ENCODE measurements at places on chromosomes 3 and 15.

- DNase-seq, result no peak
These were observed 107.8 kb upstream of the TGFBR2 start for GRCh38 chr3:30498587-30498967.

GRCh38 chr3:12822725-12823373, 18.5 kb downstream of the RPL32 start:
- no peak for DNase-seq

GRCh38 chr3:157512534-157512933, 9.3 kb upstream of the VEPH1 start:
- DNase-seq, result no peak

GRCh38 chr15:66767240-66767659, 65.2 kb downstream of the SMAD6 start:
- DNase-seq, result no peak

GRCh38 chr3:73327052-73327451, 265.6 kb downstream of the EBLN2 start:
- no peak for DNase-seq

GRCh38 chr3:52193065-52193464, 4.9 kb upstream of the ALAS1 start:
- no peak for DNase-seq

DNA sequence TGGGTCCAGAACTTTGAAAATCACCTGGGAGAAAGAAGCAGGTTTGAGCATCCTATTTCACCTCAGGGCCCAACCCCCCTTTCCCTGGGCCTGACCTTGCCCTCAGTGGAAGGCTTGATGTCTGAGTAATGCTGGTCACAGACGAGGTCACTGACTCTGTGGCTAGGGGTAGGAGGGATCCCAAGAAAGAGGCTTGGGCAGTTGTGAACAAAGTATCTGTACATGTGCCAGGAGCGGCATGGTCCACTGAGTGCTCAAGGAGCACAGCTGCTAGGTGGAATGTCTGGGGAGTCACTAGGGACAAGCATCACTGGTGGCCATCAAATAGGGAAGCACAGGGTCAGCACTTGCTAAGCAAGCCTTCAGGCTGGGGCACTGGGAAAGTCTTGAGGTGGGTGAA, 7.3 kb downstream of the CCDC71 start:
- no peak for DNase-seq

DNA sequence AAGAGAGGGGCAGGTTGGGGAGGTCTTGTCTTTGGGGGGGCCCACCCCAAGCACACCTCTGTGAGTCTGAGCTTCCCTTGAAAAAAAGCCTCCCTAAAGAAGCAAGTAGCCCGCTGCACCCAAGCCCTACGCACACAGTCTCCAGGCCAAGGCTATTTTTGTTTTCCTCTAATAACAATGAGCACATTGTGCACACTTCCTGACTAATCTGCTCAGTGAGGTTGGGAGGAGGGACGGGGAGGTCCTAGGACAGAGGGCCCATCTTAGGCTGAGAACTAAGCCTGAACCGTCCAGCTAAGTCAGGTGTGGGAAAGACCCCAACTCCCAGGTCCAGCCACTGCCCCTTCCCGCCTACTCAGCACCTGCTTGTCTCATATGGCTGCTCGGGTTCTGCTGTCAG, 87.2 kb downstream of the HMG20A start:
- DNase-seq, result no peak

GRCh38 chr3:100108464-100109079, 5.7 kb downstream of the FILIP1L start:
- no peak for DNase-seq

- DNase-seq, result no peak
These were observed 263 bp downstream of the ST8SIA2 start for GRCh38 chr15:92393980-92394308.

DNA sequence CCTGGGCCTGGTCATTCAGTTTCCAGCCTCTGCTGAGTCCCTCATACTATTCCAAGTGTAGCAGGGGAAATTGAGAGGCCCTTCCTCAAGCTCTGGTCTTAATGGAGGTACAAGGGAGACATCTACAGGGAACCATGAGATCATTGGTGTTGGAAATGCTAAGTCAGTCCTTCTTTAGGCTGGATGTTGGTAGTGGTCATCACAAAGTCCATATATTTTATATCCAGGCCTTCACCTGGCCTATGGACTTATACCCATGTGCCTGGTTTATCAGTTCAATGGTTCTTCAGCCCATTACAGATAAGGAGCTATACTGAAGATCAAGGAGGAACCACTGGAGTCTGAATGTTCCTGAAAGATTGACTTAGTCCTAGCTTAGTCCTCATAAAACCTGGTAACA, 135.0 kb downstream of the STAG1 start:
- DNase-seq, result no peak

DNA sequence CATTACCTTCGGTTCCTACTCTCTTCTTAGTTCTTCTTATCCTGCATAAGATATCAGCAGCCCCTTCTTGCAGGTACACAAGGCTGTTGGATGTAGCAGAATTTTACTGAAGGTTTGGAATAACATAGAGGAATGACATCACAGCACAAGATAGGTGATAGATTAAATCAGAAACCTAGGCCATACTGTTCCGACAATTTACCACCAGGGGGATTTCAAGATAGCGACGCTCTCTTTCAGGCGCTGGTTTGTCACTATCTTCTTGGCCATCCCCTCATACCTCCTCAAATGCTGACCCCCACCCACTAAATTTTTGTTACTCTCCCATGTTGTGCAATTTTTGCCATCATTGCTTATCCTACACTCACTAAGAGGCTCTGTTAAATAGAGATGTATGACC, 3.5 kb downstream of the SIDT1 start:
- DNase-seq, result no peak

DNA sequence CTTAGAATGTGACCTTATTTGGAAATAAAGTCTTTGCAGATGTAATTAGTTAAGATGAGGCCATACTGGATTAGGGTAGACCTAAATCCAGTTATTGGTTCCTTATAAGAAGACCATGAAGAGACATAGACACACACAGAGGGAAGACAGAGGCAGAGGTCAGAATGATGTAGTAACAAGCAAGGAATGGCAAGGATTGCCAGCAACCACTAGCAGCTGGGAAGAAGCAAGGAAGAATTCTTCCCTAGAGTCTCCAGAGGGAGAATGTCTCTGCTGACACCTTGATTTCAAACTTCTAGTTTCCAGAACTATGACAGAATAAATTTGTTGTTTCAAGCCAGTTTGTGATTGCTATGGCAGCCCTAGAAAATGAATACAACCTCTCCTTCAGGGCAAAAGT, 116.7 kb downstream of the WDR76 start:
- DNase-seq, result no peak

GRCh38 chr3:36777424-36778218, 13.3 kb upstream of the DCLK3 start:
- DNase-seq, result no peak

- no peak for DNase-seq
These were observed 75.5 kb downstream of the DPH6 start for GRCh38 chr15:35470441-35470840.

GRCh38 chr3:187848401-187848800, 103.1 kb upstream of the BCL6 start:
- no peak for DNase-seq

- DNase-seq, result no peak
These were observed 984 bp downstream of the CCR5 start for GRCh38 chr3:46371519-46372340.

- no peak for DNase-seq
These were observed 68.4 kb downstream of the HES1 start for GRCh38 chr3:194204042-194204987.

DNA sequence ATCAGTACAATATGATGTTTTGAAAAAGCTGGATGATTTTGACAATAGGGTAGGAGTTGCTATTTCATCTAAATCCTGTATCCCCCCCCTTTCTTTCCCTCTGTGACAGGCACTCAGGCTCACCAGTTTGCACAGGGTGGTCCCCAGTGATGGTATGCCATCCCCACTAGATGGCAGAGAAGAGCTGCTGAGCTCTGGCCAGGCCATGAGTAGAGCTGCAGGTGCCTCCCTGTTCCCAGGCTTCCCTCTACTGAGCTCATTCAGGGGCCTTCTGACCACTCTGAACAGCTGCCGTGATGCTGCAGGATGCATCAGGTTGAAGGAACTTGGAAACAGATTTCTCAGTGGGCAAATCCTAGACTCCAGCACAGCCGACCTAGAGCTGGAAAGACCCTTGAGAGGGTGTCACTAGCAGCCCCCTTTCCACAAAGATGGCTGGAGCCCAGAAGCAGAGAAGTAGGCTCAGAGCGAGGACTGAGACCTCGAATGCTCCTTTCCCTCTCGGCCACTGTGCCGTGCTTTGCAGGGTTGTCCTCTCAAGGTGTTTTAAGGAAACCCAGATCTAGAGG, 45.1 kb downstream of the EFCAB12 start:
- no peak for DNase-seq
